ENCODE measurements at places on chromosomes 3 and 15.

- DNase-seq = no peak
These were observed 112.0 kb downstream of the AKAP13 start for GRCh38 chr15:85492406-85492805.

- no peak for DNase-seq
These were observed 339.3 kb downstream of the NSUN3 start for GRCh38 chr3:94402126-94402525.

GRCh38 chr3:69370156-69370883 is 15.6 kb downstream of the FRMD4B start:
- peak; percentile 17 for DNase-seq

DNA sequence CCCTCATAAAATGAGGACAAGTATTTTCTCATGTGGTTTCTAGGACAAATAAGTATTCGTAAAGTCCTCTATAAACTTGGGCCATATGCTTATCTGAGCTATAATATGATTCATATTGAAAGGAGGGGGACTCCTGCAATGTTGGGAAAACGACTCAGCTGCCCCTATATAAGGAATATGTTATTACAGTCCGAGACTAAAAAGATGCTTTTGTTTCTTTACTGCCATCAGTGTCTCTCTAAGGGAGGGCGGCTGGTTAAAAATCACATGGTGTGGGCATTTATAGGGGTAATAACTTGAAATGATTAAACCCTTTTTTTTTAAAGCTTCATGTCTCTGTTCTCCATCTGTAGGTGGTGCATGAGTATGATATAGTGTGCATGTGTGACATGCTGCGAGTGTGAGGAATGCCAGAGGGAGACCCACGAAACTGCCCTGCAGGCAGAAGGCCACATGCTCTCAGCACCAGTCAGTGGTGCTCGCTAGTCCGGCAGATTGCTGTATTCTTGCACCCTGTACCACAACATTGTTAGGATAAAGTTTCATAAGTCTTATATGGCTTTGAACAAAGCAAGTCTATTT is 256.0 kb upstream of the CTDSPL start:
- DNase-seq = no peak

DNA sequence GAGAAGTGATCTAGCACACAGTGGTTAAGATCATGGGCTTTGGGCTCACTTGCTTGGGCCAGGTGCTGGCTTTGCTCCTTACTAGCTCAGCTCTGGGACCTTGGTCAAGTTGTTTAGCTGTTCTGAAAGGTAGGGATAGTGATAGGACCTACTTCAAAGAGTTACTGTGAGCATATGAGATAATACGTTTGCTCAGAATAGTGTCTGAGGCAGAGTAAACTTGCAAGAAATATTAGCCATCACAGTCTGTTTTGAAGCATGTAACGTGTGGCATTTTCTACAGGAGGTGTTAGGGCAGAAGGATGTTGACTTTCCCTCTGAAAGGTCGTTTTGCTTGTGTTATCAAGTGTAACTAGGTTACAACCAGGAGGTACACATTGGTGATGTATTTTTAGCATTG is 34.5 kb upstream of the NFKBIZ start:
- no peak for DNase-seq

DNA sequence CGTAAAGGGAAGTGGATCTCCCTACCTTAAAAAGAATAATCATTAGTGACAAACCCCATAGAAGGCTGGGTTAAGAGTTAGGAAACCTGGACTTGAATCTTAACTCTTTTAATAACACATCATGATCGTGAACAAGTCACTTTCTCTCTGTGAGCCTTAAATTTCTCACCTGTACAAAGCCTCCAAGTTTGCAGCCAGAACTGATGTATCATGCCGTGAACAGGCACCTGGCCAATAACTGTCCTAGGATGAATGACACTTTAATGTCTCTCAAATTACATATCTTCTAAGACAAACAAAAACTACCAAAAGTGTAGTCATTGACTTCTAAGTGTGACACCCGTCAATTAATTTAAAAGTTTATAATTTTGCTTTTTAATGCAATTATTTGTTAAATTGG is 3.9 kb downstream of the UPK1B start:
- no peak for DNase-seq

- no peak for DNase-seq
These were observed 12.5 kb downstream of the TRAT1 start for GRCh38 chr3:108835101-108835500.

DNA sequence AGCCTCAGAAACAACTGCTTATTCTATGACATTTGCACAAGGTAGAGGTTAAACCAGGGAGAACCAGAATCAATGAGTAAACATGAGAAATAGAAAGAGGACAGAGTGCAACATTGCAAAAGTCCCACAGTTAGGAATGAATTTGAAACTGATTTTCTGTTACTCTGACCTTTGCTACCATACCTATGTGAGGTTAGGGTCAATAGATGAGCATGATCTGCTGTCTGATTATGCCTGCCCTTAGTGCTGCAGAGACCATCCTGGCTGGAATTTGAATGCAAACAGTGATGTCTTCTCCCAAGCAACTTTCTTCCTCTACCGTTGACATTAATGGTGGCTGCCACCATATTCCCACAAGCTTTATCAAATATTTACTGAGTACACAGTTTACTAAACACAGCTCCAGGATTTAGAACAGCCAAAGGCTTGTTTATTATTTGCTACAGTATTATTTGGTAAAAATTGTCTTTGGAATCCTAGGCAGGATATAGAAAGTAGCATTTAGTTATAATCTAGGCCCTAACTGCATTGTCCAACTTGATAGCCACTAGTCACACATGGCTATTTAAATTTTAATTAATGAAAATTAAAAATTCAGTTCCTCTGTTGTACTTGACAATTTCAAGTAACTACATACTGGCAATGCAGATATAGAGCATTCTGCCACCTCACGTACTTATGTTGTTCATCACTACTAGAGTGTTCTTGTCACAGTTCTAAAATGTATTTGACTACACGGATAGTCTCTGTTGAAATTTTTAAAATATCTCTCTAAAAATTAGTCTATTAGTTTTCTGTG is 8.9 kb upstream of the CLDN1 start:
- no peak for DNase-seq

- no peak for DNase-seq
These were observed 162.7 kb upstream of the AGTR1 start for GRCh38 chr3:148535001-148535400.

GRCh38 chr3:82416830-82417229 is 655.4 kb upstream of the GBE1 start:
- no peak for DNase-seq

GRCh38 chr3:42123012-42123581 is 31.9 kb downstream of the TRAK1 start:
- no peak for DNase-seq

DNA sequence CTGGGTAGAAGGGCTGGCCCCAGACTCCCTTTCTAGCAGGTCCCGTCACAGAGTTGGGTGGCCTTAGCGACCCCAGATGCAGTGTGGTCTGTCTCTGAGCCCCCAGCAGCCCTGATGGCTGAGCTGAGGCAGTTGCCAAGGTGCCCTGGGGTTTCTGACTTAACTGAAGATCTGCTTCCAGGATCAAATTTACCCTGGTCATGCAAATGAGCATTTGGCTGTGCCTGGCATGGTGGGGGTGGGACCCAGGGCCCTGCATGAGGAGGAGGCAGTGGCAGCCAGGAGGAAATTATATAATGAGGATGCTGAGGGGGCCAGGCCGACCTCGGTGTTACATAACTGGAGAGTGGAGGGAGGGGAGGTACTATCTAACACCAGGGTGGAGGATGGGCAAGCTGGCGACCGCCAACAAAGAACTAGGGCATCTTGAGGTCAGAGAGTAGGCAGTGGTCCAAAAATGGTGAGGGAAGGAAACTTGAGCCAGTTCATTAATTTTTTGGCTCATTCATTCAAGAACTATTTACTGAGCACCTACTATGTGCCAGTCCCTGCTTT is 16.4 kb downstream of the PLEKHO2 start:
- no peak for DNase-seq

DNA sequence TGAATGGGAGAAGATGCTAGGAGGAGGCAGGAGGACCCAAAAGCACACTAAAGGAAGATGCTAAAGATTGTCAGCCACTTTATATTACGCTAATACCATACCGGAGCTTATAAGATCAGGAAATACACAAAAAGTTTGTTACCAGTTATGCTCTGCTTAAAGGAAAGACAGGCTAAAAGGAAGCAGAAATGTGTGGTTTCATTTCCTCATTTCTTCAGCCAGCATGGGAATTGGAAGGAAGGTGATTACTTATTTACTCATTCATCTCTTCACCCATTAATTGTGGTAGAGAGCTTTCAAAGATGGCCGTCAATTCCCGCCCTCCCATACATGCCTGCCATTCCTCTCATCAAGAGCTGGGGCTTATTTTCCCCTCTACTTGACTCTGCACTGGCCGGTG is 26.7 kb upstream of the TMEM158 start:
- DNase-seq = no peak

DNA sequence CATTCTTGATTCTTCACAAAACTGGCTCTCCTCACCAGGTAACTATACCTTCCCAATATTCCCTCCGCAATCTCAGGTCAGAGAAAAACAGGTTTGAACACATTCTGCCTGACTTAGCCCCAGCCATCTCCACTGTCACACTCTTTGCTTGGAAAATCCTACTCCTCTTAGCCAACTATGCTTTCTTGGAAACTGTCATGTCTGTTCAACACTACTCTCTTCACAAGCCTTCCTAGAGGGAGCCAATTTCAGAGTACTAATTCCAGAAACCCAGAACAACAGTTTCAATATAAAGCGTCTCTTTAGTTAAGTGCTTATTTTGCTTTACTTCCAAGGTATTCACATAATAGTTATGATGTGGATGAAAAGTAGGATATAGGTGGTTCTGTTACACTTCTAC is 21.7 kb downstream of the MTMR10 start:
- DNase-seq = no peak

DNA sequence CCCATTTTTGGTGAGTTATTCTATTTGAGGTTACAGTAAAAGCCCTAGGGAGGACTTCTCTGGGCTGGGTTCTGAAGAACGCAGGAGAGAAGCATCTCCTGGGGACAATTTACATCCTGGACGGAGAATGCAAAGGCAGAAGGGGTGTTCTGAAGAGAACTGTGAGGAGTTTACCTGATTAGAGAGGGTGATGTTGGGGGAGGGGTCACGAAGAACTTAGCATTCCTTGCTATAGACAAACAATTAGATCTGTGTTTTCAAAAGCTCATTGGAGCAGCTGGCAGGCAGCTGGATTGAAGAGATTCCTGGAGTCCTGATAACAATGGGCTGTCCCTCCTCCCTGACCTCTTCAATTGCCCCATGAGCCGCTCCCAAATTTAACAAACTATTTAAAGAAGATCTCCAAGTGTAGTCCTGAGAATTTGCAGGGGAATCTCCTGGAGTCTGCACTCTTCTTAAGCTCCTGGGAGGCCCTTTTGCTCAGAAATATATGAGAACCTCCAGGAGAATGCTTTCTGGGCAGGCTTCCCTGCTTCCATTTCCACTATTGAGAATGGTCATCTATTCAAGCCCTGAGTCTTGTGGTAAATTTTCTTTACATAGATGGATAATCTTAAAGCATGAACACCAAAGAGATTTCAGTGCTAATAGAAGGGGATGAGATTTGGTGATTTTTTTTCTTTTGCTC is 55.3 kb downstream of the ARHGAP31 start:
- DNase-seq = no peak

DNA sequence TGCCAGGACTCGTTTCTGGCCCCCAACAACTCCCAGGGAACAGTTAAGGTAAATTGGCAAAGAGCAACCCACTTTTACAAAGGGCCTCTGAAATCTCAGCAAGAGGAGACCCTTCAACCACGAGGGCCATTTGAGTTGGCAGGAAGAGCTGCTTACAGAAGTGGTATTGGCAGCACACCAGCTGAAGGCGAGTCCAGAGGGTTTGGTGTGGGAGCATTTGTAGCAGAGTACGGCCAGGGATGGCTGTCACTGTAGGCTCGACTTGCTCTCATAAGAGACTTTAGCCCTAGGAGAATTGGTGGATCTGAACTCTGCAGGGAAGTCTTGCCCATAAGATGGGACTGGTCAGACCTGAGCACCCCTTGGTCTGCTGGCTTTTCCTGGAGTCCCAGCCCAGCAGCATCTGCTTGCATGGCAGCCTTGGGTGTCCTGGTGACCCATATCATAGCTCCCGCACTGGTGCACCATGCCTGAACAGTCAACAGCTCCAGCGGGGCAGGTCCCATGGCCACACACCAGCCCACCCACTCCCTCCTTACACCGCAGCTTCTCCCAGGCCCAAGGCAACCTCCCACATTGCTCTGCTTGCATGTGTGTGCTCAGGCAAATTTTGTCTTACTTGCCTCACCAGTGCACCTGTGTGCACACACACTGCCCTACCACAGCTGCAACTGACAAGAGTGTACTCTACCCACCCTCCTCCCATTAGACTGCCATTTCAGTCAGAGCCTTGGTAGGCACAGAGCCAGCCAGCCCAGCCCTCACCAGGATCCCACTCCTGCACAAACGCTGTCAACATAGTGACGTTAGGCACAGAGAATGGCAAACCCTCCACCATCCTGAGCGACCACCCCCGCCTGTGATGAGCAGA is 861.6 kb upstream of the DPPA4 start:
- no peak for DNase-seq

DNA sequence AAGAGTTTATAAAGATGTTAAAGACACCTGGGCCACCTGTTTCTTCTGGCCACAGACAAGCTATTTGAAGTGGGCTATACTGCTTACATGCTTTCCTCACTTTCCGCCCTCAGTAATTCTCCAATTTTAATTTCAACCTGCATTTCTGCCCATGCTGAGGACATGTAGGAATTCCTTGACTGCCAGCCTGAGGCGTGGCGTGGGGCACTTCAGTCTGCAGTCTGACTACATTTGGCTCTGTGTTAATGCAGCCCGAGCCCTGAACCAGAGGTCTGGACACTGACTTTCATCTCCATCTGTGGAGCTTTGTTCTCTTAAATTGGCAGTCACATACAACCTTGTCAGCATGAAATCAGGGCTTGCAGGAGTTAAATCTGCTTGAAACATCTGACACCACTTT is 8.5 kb downstream of the UQCC5 start:
- no peak for DNase-seq

DNA sequence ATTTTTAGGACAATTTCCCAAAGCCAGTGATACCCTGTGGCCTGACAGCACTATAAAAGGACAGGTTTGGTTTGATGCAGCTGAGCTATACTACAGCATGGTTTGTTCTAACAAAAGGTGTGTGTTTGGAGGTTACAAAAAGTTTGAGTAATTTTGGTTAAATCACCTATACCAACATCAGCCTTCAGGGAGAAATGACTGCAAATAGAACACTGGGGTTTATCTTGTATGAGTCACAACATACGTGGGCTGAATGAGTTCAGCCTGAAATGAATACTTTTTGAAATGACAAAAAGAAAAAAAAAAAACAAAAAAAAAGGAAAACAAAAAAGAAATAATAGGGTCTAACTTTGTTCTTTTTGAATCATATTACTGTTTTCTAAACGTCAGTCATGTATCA is 345.7 kb downstream of the CNTN3 start:
- DNase-seq = no peak

DNA sequence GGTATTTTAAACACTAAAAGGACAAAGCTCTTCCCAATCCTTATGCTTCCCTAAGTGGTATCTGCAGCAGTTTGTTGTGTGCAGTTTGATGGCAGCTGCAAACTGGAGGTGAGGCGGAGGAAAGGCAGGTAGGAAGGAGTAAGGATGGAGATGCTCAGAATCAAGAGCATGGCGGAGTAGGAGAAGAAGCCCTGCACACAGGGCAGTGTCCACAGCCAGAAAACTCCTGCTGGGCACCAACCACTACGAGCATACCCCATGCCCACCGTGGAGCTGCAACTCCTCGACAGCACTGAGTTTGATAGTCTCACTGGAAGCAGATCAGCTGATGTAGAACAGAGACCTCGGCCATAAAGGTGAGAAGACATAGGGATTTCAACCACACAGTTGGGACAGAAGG is 30.3 kb upstream of the ESYT3 start:
- no peak for DNase-seq

- DNase-seq = no peak
These were observed 86.0 kb upstream of the ABHD17C start for GRCh38 chr15:80609091-80609490.

GRCh38 chr15:50798684-50799083 is 33.2 kb upstream of the SPPL2A start:
- no peak for DNase-seq

Measured in naive thymus-derived CD8-positive, alpha-beta T cell (primary cell).